ENCODE measurements at places on chromosomes 7 and 10.
A peak's percentile ranks its signal among the peaks of the same experiment; 100 is the strongest.

DNA sequence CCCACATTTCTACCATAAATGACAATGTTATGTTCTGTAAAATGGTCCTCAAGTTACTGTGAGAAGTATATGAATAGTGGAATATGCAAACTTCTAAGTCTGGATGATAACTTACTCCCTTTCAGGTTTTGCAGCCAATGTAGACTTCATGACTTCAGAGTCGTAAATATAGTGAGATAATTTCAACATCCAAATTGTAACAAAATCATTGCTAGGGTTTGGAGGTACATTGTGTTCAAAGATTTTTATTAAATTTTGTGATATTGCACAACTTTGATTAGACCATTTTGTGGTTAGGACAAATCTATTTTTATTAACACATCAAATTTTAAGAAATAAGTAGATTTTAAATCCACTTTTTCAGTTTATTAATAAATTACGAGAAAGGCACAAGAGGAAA is 270.3 kb downstream of the RNLS start:
- H3K4me1 ChIP-seq, result no peaks in the 10 kb centered on the region
- no peaks in the 10 kb centered on the region for H3K36me3 ChIP-seq
- H3K4me3 ChIP-seq, result no peak overlapping the region
- DNase-seq, result no peak
- H3K27me3 ChIP-seq, result no peaks in the 10 kb centered on the region

DNA sequence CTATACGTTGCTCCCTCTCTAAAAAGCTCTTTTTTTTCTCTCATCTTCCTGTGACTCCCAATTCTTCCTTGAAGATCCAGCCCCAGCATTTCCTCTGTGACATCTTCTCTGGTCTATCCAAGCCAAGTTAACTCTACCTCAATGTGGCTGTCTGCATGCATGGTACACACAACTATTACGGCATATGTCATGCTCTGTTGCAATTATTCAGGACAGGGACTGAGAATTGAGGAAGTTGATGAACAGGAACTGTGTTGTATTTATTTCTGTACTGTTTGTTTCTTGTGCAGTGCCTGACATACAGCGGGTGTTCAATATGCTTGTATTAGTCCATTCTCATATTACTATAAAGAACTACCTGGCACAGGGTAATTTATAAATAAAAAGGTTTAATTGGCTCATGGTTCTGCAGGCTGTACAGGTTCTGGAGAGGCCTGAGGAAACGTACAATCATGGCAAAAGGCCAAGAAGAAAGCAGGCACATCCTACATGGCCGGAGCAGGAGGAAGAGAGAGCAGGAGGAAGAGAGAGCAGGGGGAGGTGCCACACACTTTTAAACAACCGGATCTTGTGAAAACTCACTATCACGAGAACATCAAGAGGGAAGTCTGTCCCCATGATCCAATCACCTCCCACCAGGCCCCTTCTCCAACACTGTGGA is 6.3 kb downstream of the TRPV5 start:
- DNase-seq, result no peak
- H3K36me3 ChIP-seq, result no peaks in the 10 kb centered on the region
- H3K27ac ChIP-seq, result no peak overlapping the region
- no peaks in the 10 kb centered on the region for H3K27me3 ChIP-seq

GRCh38 chr10:115937768-115938056 is 335.3 kb downstream of the GFRA1 start:
- H3K36me3 ChIP-seq, result no peaks in the 10 kb centered on the region
- peak overlapping the region; percentile 61 for H3K27ac ChIP-seq
- no peak overlapping the region for H3K4me3 ChIP-seq

DNA sequence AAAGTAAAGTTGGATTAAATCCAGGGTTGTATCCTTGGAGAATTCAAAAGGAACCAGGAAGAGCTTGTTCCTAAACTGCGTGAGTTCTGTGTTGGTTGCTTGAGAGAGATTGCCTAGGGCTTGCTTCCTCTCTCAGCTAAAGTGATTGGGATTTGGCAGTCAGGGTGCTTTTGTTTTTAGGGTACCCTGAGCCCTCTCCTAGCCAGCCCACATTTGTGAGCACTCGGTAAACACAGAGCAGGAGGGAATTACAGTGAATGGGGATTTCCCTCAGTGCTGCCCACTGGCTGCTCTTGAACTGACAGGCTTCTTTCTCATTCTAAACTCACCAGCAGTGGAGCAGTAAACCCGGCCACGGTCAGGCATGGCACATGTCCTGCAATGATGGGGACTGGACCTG is 146.9 kb downstream of the TPST1 start:
- no peak for DNase-seq

GRCh38 chr10:62057359-62057758 is 155.9 kb downstream of the ARID5B start:
- no peak overlapping the region for H3K27ac ChIP-seq
- H3K36me3 ChIP-seq, result peaks cover 42% of the 10 kb centered on the region
- H3K4me1 ChIP-seq, result no peaks in the 10 kb centered on the region
- no peak overlapping the region for H3K4me3 ChIP-seq
- no peaks in the 10 kb centered on the region for H3K27me3 ChIP-seq
- DNase-seq, result no peak

DNA sequence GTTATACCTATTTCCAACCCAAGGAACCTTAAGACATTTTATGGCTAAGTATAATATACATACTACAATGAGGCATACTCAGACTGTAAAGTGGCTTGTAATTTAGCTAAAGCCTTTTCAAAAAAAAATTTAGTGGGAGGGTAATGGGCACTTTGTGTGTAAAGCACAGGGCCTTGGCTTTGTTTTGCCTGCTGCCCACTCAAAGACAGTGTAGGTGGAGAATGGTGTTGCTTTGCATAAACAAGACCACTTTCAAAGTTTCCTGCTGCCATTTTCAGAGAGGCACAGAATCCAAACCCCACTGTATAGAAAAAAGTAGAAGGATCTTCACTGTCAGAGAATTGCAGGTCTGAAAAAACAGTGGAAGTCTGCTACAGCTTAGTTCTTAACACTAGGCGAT is 21.2 kb upstream of the SLC35B4 start:
- no peaks in the 10 kb centered on the region for H3K36me3 ChIP-seq
- H3K4me3 ChIP-seq, result no peak overlapping the region
- no peak for DNase-seq
- no peaks in the 10 kb centered on the region for H3K27me3 ChIP-seq
- no peaks in the 10 kb centered on the region for H3K4me1 ChIP-seq
- no peak overlapping the region for H3K27ac ChIP-seq

DNA sequence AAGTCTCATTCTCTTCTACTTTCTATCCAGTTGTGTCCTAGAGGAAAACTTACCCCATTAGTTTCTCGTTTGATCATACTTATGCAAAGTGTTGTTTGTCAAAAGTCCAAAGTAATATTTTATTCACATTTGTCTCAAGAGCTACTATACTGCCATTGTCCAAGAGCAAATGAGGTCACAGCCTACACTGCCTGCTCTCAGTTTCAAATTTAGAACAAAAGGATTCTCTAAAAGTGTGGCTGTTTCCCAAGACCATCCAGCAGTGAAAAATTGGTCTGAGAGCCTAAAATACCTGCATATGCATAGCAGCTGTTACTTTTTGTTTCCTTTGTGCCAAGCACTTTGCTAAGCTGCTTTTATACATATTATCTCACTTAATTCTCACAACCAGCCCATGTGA is 439.5 kb upstream of the NFE2L3 start:
- H3K36me3 ChIP-seq, result no peaks in the 10 kb centered on the region
- H3K4me1 ChIP-seq, result no peaks in the 10 kb centered on the region
- DNase-seq, result no peak
- peaks cover 12% of the 10 kb centered on the region for H3K27me3 ChIP-seq

- H3K27me3 ChIP-seq, result no peaks in the 10 kb centered on the region
- no peak for DNase-seq
- H3K36me3 ChIP-seq, result no peaks in the 10 kb centered on the region
- H3K4me1 ChIP-seq, result no peaks in the 10 kb centered on the region
- H3K27ac ChIP-seq, result no peak overlapping the region
- H3K4me3 ChIP-seq, result no peak overlapping the region
Measured at GRCh38 chr7:79612022-79612421, 158.6 kb upstream of the MAGI2 start.

DNA sequence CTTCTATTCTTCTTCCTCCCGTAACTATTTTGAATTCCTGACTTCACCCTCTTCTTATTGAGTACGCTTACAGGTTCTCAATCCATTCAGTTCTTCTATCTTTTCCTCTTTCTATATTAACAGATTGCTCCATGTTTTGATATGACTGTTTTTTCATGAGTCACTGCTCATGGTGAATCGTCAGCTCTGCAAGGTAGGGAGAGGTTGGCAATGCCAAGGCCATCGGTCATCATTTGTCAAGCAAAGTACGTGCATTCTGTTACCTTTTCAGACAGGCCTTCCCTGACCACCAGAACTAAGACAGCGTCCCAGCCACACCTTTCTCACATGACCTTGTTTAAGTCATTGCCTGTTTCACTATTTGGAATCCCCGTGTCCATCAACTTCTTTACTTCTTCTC is 1001.9 kb upstream of the SORCS1 start:
- no peaks in the 10 kb centered on the region for H3K36me3 ChIP-seq
- no peaks in the 10 kb centered on the region for H3K4me1 ChIP-seq
- H3K4me3 ChIP-seq, result no peak overlapping the region
- DNase-seq, result no peak

DNA sequence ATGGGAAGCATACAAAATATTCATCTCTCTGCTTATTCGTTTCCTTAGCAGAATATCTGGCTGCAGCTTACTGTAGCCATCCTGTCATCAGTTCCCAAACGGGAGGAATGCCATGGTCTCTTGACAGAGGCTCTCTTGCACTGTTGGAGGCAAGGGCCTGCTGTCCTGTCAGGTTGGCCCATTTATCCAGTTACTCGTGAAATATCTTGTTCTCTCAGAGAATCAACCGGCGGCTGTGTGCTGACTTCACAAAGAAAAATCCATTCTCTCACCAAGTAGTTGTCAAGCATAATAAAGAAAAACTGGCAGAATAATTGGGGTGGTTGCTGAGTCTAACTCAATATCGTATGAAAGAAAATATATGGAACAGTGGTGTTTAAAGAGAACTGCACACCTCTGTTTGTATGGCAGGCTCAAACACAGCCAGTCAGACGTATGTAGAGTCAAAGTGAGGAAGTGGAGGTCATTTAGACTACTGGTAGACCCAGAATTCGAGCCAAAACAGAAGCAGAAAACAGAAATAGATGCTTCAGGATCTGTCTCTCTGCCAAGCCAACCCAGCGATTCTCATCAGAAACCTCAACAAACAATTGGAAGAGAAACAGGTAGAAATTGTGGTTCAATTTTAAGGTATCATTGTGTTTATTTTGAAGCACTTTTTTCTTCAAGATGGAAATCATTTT is 349.2 kb upstream of the PRKCQ start:
- DNase-seq, result no peak
- H3K4me1 ChIP-seq, result peaks cover 22% of the 10 kb centered on the region
- H3K27ac ChIP-seq, result no peak overlapping the region
- H3K4me3 ChIP-seq, result no peak overlapping the region
- H3K36me3 ChIP-seq, result no peaks in the 10 kb centered on the region

DNA sequence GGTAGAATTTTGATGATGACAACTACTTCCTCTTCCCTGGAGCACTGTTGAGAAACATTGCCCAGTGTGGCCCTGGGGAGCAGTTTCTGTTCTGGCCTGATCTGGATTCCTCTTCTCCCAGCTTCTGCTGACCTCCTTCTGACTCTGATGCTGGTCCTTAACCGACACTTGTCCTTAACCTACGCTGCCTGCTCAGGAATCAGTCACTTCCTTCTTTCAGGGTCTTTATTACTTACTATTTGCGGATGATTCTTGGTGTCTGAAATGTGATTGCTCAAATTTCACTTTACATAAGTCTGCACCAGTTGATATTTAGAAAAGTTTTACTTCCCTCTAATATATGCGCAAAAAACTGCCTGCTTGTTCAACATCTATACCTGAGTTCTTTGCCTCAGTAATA is 164.1 kb downstream of the PTEN start:
- no peaks in the 10 kb centered on the region for H3K27me3 ChIP-seq
- no peak for DNase-seq

DNA sequence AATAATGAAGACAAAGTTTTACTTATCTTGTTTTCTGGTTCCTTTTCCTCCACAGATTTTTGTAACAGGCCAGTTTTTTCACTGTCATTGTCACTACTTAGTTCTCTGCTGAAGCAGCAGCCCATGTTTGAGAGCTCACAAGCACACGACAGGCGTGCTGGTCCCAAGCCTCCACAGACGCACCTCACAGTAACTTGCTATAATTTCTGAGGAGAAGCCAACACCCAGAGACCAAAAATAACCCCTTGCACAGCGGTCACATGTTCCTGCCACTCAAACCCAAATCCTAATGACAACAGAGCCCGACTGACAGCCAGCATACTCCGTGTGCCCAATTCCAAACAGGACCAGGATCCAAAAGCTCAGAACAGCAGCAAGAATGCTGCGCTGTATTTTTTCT is 58.5 kb downstream of the LARP4B start:
- H3K4me3 ChIP-seq, result no peak overlapping the region
- no peak for DNase-seq
- H3K27me3 ChIP-seq, result no peaks in the 10 kb centered on the region
- no peaks in the 10 kb centered on the region for H3K4me1 ChIP-seq
- no peak overlapping the region for H3K27ac ChIP-seq

DNA sequence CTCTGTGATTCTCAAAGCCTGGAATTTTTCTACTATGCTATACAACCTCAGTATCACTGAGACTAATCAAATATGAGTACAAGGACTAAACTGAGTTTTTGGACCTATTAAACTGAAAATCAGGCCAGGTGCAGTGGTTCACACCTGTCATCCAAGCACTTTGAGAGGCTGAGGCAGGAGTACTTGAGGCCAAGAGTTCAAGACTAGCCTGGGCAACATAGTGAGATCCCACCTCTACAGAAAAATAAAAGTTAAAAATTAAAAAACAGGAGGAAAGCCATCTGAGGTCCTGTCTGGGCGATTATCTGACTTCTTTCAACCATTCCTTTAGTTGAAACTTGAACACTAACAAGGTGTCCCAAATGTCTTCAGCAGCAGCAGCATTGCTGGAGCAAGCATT is 7.0 kb downstream of the XRCC2 start:
- H3K27me3 ChIP-seq, result no peaks in the 10 kb centered on the region
- no peak for DNase-seq
- no peak overlapping the region for H3K27ac ChIP-seq
- peaks cover 8% of the 10 kb centered on the region for H3K4me1 ChIP-seq

GRCh38 chr10:29482591-29483431 is 152.0 kb downstream of the SVIL start:
- H3K36me3 ChIP-seq, result peaks cover 28% of the 10 kb centered on the region
- no peaks in the 10 kb centered on the region for H3K27me3 ChIP-seq
- no peak for DNase-seq
- peaks cover 8% of the 10 kb centered on the region for H3K4me1 ChIP-seq
- no peak overlapping the region for H3K27ac ChIP-seq

DNA sequence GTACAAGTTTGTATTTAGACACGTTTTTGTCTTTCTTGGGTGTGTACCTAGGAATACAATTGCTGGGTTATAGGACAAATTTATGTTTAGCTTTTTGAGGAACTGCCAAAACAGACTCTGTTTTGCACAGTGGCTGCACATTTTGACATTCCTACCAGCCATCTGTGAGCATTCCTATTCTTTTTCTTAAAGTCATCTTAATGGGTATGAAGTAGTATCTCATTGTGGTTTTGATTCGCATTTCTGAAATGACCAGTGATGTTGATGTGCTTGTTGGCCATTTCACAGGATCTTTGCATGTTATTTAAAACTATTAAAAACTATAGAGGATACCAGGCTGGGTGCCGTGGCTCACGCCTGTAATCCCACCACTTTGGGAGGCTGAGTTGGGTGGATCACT is 32.6 kb upstream of the IL15RA start:
- no peak overlapping the region for H3K4me3 ChIP-seq
- no peaks in the 10 kb centered on the region for H3K4me1 ChIP-seq
- no peak for DNase-seq
- H3K27me3 ChIP-seq, result no peaks in the 10 kb centered on the region

Measured in RWPE2 (cell line).